ENCODE measurements at places on chromosomes 16 and 17.

DNA sequence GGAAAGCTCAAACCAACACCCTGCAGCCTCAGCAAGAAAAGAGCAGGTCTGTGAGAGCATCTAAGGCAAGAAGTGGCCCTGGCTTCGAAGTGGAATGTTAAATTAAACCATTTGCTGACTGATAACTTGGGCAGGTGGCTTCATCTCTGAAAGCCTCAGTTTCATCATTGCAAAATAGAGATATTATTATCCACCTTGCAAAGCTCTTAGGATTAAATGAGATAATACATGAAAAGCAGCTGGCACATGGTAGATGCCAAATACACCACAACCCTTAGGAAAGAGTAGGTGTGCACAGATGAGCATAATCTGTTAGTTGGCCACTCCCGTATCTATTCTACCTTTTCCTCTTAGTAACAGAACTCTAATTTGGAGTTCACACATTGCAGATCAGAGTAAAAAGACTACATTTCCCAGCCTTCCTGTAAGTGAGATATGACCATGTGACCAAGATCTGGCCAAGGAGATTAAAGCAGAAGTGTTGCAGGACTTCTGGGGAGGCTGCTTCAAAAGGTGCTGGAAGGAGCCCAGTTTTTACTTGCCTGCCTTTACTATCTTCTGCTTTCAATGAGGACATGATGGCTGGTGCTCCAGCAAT is 288.7 kb downstream of the SOX9 start:
- no peaks in the 10 kb centered on the region for H3K27me3 ChIP-seq
- no peaks in the 10 kb centered on the region for H3K4me1 ChIP-seq
- no peak for DNase-seq
- no peak overlapping the region for H3K4me3 ChIP-seq
- no peaks in the 10 kb centered on the region for H3K36me3 ChIP-seq

GRCh38 chr17:81576621-81577277 is 24.6 kb upstream of the FAAP100 start:
- H3K27ac ChIP-seq = no peak overlapping the region
- DNase-seq = no peak
- H3K4me3 ChIP-seq = no peak overlapping the region
- H3K4me1 ChIP-seq = peaks cover 2% of the 10 kb centered on the region
- no peaks in the 10 kb centered on the region for H3K27me3 ChIP-seq

GRCh38 chr16:73092236-73092781 is 44.4 kb upstream of the ZFHX3 start:
- H3K27me3 ChIP-seq = peaks cover 3% of the 10 kb centered on the region
- H3K4me1 ChIP-seq = no peaks in the 10 kb centered on the region
- no peak overlapping the region for H3K4me3 ChIP-seq
- H3K36me3 ChIP-seq = no peaks in the 10 kb centered on the region

DNA sequence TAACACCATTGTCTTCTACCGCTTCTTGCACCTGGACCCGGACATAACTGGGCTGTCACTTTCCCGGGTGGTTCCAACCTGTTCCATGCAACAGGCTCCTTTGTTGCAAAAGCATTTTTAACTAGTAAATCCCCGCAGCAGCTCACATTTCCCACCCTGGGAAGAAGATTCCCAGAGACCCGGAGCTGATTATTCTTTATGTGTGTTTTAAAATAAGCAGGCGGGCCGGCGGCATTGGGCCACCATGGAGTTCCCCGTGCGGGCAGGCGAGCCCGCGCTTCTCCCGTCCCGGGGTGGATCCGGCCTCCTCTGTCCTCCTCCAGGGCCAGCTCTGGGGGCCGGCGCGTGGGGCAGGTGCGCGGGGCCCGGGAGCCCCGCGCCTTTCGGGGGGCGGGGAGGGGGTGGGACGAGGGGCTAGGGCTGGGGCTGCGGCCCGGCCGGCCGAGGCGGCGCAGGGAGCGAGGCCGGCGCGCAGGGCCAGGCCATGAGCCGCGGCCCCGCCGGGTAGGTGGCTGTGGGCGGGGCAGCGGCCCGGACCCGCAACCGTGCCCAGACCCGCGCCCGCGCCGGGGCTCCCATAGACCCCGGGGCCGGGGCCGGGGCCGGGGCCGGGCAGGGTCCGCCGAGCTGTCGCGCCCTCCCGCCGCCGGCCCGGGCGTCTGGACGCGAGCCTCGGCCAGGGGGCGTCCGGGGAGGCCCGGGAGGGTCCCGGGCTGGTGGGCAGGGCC is 1.7 kb downstream of the CRAMP1 start:
- H3K27ac ChIP-seq = peak overlapping the region; percentile 72
- peaks cover 18% of the 10 kb centered on the region for H3K4me1 ChIP-seq
- H3K27me3 ChIP-seq = no peaks in the 10 kb centered on the region
- peaks cover 12% of the 10 kb centered on the region for H3K36me3 ChIP-seq

GRCh38 chr16:15608398-15609285 is 34.3 kb downstream of the MARF1 start:
- no peak for DNase-seq
- peaks cover 11% of the 10 kb centered on the region for H3K4me1 ChIP-seq
- no peak overlapping the region for H3K27ac ChIP-seq
- H3K36me3 ChIP-seq = peaks cover 40% of the 10 kb centered on the region
- H3K27me3 ChIP-seq = no peaks in the 10 kb centered on the region
- H3K4me3 ChIP-seq = no peak overlapping the region

DNA sequence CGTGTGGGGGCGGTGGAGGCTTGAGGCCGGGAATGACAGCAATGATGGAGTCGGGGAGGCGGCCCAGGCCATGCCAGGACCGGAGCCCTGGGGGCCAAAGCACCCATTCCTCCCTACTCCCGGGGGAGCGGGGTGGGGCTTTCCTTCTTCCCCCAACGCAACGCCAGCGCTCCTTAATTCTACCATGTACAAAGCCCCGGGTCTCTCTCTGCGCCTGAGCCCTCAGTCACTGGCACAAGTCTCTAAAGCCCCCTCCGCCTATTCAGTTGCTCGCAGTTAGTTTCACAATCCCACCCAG is 245 bp upstream of the RNF227 start:
- peak overlapping the region; percentile 58 for H3K27ac ChIP-seq
- H3K4me1 ChIP-seq = peaks cover 25% of the 10 kb centered on the region
- H3K4me3 ChIP-seq = peak overlapping the region; percentile 71
- H3K36me3 ChIP-seq = peaks cover 2% of the 10 kb centered on the region
- H3K27me3 ChIP-seq = no peaks in the 10 kb centered on the region

GRCh38 chr17:78337244-78338109 is 22.4 kb downstream of the SOCS3 start:
- H3K27ac ChIP-seq = no peak overlapping the region
- H3K36me3 ChIP-seq = no peaks in the 10 kb centered on the region
- H3K27me3 ChIP-seq = peaks cover 24% of the 10 kb centered on the region
- DNase-seq = no peak
- H3K4me3 ChIP-seq = no peak overlapping the region
- H3K4me1 ChIP-seq = peaks cover 16% of the 10 kb centered on the region

- H3K4me1 ChIP-seq = peaks cover 14% of the 10 kb centered on the region
- H3K27me3 ChIP-seq = peaks cover 4% of the 10 kb centered on the region
- H3K36me3 ChIP-seq = peaks cover 9% of the 10 kb centered on the region
- DNase-seq = no peak
- H3K27ac ChIP-seq = no peak overlapping the region
Measured at GRCh38 chr17:42476411-42476810, 17.7 kb downstream of the ATP6V0A1 start.

GRCh38 chr16:27379919-27380318 is 22.1 kb upstream of the IL21R start:
- H3K4me1 ChIP-seq = peaks cover 23% of the 10 kb centered on the region
- no peaks in the 10 kb centered on the region for H3K27me3 ChIP-seq
- DNase-seq = no peak
- H3K36me3 ChIP-seq = peaks cover 6% of the 10 kb centered on the region
- no peak overlapping the region for H3K4me3 ChIP-seq

GRCh38 chr17:15434956-15435355 is 32.5 kb downstream of the CDRT4 start:
- DNase-seq = no peak
- H3K36me3 ChIP-seq = peaks cover 39% of the 10 kb centered on the region

GRCh38 chr17:52995147-52995546 is 827.6 kb upstream of the KIF2B start:
- H3K27me3 ChIP-seq = no peaks in the 10 kb centered on the region
- no peak for DNase-seq
- H3K4me1 ChIP-seq = no peaks in the 10 kb centered on the region
- H3K4me3 ChIP-seq = no peak overlapping the region
- no peaks in the 10 kb centered on the region for H3K36me3 ChIP-seq

DNA sequence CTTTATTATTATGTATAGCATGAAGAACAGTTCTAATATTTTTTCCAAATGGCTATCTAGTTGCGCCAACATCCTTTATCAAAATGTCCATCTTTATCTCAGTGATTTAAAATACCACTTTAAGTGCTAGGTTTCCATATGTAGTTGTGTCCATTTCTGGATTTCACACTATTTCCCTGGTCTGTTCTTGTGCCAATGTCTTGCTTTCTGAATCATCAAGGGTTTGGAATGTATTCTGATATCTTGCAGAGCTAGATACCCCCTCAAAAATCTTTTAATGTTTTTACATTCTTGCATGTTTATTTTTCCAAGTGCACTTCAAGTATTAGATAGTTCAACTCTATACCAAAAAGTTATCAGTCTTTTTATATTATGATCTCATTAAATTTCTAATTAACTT is 14.3 kb downstream of the MBTD1 start:
- no peaks in the 10 kb centered on the region for H3K27me3 ChIP-seq
- H3K4me3 ChIP-seq = no peak overlapping the region
- H3K27ac ChIP-seq = no peak overlapping the region
- peaks cover 4% of the 10 kb centered on the region for H3K36me3 ChIP-seq
- DNase-seq = no peak

DNA sequence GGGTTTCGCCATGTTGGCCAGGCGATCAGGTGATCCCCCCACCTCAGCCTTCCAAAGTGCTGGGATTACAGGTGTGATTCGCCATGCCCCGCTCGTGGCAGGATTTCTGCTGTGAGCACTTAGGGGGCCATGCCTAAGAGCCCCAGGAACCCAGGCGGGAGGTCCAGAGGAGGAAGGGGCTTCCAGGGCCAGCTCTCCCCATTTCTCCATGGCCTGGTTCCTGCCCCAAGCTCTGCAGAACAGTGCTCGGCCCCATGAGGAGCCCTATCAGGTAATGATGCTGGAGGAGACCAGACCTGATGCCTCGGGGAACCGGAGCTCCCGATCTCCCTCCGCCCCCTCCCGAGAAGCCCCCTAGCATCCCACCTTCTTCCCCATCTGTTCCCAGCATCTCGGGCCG is 53.6 kb downstream of the RMI2 start:
- no peak overlapping the region for H3K27ac ChIP-seq
- peaks cover 4% of the 10 kb centered on the region for H3K4me1 ChIP-seq
- H3K36me3 ChIP-seq = no peaks in the 10 kb centered on the region
- H3K4me3 ChIP-seq = no peak overlapping the region

DNA sequence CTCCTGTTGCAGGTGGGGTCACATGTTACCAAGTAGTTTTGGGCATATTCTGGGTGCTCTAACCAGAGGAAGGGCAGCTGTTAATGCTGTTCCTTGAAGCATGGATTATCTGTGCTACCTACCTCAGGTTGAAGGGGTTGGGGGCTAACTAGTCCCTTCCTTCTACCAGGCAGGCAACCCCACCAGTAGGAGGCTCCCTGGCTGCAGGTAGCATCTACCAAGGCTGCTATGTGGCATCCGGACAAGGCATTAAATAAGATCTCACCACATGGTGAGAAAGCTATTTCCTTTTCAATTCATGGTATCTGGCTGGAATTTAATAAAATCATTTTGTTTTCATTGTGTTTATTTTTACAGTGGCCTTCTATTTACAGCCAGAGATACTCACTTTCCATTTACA is 62.5 kb downstream of the CACNG3 start:
- peaks cover 12% of the 10 kb centered on the region for H3K27me3 ChIP-seq
- no peaks in the 10 kb centered on the region for H3K36me3 ChIP-seq
- no peak overlapping the region for H3K27ac ChIP-seq
- no peaks in the 10 kb centered on the region for H3K4me1 ChIP-seq
- no peak overlapping the region for H3K4me3 ChIP-seq

Measured in activated naive CD8-positive, alpha-beta T cell treated with anti-CD3 and anti-CD28 coated beads, Interleukin-2, amount 10 ng/mL, durations not matched to agents 7 days and 5 days (primary cell).